Epithelial cell of proximal tubule (primary cell): ENCODE measurements at places on chromosomes 2 and 18.
A peak's percentile ranks its signal among the peaks of the same experiment; 100 is the strongest.

DNA sequence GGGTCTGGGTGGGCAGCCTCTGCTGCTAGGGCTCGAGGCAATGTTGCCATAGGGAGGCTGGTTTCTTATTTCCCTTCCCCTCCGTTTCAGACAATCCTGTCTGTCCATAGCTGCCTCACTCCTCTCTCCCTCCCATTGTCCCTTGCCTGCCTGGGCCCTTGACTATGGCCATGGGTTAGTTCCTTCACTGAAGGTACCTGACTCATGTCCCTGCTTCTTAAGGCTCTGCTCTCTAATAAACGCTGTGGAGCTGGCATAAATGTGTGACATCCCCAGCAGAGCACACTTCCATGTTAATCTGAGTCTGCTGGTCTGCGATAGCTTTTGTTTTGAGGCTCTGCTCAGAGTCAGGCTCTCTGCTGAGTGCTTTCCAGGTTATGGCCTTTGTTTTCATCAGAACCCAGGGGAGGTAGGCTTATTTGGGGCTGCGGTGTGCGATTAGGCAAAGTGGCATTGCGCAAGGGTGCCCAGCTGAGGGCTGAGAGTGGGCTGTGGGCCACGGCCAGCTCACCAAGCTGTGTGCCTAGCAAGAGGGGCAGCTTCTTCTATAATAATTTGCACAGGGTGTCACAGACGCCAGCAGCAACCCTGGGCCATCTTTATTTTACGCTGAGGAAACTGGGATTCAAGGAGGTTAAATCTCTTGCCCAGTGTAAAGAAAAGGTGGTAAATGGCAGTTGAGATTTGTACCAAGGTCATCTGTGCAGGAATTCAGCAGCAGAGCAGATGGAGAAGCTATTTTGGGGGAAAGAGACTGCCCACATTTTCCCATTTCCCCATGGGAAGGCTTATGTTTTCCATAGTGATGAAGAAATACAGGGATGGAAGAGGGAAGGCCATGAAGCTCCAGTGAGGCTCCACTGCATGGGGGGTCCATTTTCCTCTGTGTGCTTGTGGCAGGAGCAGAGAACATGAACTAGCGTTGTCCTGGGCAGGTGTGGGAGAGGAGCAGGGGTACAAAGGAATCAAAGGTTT lies 25.6 kb downstream of the MRPL33 start:
- no peak for DNase-seq

- DNase-seq: no peak
Measured at GRCh38 chr2:202545523-202545922, 89.2 kb upstream of the FAM117B start.

DNA sequence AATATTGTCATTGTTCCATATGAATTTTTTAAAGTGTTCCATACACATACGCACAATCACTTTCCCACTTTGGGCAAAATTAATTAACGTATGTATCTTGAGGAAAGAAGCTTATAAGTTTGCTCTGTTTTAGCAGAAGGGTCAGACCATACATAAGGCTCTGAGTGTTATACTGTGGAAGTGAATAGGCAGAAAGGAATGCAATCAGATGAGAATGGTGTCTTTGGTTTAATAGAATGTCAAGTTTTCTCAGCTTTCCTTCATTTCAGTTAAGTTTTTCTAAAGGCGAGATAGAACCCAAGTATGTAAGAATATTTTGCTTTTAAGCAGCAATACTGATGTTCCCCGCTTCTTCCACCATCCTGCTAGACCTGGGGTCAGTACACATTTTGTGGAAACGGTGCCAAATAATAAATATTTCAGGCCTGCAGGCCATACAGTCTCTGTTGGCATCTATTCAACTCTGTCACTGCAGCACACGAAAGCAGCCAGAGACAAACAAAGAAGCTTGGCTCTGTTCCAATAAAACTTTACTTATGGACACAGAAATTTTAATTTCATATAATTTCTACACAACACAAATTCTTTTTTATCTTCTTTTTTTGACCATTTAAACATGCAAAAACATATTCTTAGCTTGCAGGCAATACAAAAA lies 100.6 kb downstream of the UPP2 start:
- DNase-seq: no peak

DNA sequence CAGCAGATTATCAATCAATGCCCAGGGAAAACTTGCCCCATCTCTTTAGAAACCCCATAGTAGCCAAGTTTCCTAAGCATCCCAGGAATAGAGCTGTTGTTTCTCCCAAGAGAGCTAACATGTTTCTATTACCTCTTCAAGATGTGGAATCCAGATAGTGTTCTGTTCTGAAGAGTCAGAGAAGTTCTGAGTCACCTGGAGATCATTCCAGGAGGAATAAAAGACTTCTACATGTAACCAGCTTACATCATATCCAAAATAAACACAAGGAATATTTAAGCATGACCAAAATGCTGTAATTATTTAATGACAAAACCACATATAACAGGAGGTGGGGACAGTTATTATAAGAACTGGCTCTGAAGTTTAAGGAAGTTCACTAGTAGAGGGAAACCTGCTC lies 51.0 kb upstream of the GORASP2 start:
- DNase-seq: no peak

GRCh38 chr2:178761759-178762371 lies 45.4 kb downstream of the TTN start:
- peak; percentile 18 for DNase-seq

DNA sequence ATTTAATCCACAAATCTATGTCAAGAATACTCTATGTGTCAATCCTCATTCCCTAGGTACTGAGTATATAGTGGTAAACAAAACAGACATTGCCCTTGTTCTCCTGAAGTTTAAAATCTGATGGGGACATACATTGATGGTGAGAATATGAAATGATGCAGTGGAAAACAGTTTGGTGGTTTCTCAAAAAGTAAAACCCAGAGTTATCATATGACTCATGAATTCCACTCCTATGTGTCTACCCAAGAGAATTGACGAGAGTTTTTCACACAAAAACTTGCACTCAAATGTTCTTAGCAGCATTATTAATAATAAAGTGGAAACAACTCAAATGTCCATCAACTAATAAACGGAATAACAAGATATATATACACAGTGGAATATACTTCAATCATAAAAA lies 586.7 kb downstream of the CCDC85A start:
- no peak for DNase-seq
